ENCODE measurements at places on chromosomes 12 and 14. TPM values are rescaled to one million over a fixed set of nuclear protein-coding genes. Genes with fewer than 3 reads are reported as not detected.

SERPINA12 gene
- not detected for total RNA-seq

DNA sequence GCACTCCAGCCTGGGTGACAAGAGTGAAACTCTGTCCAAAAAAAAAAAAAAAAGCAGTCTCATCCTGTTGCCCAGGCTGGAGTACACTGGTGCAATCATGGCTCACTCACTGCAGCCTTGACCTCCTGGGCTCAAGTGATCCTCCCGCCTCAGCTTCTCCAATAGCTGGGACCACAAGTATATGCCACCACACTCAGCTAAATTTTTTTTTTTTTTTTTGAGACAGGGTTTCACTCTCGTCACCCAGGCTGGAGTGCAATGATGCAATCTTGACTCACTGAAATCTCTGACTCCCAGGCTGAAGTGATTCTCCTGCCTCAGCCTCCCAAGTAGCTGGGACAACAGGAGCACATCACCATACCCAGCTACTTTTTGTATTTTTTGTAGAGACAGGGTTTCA, 5.2 kb upstream of the CNPY2 start:
- no peak for DNase-seq

GRCh38 chr12:80617733-80618132, 89.7 kb upstream of the MYF6 start:
- no peak for DNase-seq

DNA sequence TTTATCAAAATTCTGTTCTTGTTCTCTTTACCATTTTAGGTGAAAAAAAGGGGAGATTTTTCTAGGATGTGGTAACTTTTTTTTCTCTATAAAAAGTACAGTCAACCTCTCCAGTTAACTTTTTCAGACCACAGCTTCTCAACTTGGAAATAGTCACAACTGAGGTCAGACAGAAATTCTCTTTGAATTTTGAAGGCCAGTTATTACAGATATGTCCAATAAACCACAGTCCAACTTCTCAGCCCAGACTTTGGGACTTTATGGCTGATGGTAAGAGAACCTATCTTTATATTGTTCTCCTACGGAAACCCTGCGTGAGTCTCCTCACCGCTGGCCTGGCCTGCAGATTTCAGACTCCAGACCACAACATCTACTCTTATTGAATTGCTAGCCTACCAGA, 176.7 kb downstream of the DACT1 start:
- no peak for DNase-seq

- no peak for DNase-seq
Observed at GRCh38 chr14:72686101-72686500, 207.8 kb downstream of the DPF3 start.

DNA sequence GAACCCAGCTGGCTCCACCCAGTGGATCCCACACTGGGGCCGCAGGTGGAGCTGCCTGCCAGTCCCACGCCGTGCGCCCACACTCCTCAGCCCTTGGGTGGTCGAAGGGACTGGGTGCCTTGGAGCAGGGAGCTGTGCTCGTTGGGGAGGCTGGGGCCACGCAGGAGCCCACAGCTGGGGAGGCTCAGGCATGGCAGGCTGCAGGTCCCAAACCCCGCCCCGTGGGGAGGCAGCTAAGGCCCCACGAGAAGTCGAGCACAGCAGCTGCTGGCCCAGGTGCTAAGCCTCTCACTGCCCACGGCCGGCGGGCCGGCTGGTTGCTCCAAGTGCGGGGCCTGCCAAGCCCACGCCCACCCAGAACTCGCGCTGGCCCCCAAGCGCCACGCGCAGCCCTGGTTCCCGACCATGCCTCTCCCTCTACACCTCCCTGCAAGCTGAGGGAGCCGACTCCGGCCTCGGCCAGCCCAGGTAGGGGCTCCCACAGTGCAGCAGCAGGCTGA, 56.2 kb downstream of the ANO2 start:
- DNase-seq = no peak

- no peak for DNase-seq
Observed at GRCh38 chr14:59328454-59328853, 136.7 kb downstream of the GPR135 start.

DNA sequence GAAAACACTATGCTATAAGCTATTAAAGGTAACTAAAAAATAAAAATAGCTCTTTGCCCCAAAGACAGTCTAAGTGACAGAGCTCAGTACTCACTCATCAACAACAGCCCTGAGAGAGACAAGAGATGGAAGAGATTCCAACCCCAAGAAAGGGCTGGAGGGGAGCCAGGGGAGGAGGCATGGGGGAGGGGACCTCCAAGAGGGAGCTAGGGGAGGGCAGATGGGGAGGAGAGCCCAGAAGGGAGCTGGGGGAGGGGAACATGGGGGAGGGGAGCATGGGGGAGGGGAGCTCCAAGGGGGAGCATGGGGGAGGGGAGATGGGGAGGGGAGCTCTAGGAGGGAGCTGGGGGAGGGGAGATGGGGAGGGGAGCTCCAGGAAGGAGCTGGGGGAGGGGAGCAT, 7.7 kb downstream of the SSH1 start:
- DNase-seq = no peak

- DNase-seq = no peak
Observed at GRCh38 chr14:103879570-103880347, 32.4 kb upstream of the PPP1R13B start.

GRCh38 chr14:30058401-30058800, 130.8 kb upstream of the PRKD1 start:
- no peak for DNase-seq

DNA sequence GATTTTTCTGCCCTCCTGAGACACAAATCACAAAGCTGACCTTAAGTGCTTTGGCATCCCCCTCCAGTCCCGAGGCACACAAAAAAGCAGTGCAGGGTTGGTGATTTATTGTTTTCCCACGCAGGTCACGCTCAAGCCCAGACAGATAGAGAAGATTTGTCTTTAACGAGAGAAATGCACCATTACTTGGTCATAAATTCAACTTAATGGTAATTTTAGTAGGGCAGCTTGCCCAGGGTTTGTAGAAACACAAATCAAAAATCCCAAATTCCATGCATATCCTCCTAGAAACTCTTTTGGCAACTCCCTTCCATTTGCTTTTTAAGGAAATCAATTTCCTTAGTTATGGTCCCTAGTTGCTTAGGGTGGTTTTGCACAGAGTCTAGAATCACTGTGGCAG, 132.6 kb downstream of the IGF1 start:
- DNase-seq = no peak

DNA sequence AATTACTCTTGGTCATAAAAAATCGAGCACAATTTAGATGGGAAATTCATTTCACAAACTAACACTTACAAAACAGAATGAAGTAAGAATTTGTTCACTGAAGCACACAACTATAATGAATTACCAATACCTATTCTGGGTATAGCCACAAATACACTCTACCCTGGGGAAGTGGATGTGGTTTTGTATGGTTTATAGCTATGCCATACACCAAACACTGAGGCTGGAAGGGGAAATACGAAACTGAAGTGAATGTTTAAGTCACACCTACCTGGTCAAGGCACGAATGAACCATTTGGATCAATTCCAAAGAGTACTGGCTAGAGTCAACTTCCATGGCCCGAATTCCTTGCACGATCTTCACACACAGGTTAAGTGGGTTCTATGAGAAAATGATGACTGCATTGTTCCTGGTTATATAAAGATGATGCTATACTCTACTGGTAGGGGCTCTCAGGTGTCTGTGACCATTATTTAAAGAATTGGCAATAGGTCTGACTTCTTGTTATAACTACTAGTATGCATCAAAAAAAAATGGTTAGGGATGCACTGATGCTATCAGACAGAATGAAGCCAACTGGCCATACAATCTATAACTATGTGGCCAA, 12.8 kb downstream of the NEK9 start:
- DNase-seq = no peak

DNA sequence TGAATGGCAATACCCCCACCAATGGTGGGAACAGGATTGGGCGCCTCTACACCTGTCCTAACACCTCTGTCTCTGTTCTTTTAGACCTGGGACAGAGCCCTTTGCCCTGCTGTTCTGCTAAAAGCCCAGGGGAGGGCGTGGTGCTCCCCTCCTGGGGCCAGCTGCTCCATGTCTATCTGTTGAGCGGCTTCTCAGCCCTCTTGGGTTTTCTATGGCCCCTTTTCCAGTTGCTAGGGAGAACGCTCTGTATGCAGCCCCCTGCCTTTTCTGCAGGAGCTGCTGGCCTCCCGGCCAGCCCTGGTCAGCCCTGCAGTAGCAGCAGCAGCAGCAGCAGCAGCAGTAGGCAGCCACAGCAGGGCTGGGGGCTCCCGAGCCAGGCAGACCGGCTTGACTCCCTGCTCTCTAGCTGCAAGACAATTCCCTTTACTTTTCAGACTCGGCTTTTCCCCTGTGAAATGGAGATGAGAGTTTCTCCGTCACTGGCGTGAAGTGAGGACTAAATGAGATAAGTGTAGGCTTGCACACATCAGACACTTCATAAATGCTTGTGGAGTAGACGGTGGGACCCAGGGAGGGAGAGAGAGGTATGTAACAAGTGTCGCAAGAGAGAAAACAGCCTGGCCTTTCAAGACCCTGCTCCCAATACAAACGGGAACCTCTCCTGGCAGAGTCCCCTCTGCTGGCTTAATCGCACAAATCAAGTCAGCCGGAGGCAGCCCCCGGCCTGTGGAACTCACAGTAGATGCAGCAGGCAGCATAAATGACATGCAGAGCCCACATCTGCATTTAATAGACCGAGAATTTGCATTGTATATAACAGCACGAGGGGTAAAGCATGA, 1.0 kb downstream of the RTL1 start:
- peak; percentile 38 for DNase-seq

OAS1 gene
- total RNA-seq = 8.9 TPM

TAS2R9 gene
- not detected for total RNA-seq

DNA sequence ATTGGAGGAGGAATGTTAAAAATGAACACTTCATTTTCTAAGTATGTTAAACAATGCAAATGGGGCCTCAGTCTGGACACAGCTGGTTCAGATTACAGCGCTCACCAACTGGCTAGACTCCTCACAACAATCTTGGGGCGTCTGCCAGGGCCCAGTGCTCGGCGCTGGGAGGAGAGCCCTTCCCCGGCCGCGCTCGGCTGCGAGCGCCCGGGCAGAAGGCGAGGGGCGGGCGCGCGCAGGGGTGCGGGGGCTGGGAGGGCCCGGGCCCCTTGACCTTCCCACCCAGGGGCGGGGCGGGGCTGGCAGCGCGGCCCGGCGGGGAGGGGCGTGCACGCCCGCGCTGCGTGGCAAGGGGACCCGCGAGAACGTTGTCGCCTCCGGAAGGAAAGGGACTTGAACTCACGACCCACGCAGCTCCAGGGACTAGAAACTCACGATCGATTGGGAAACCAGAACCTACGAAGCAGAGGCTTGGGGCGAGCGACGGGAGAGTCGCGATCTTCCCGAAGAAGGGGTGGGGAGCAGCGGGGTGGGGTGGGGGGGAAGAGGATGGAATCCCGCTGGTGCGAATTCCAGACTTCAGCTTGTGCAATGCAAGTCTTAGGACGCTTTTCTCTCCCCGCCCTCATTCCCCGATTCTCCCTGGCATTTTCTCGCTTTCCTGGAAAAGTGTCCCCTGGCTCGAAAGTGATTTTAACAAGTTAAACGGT, at the start of gene FBLN5:
Gene FBLN5, minus strand, starts transcription at position 220 of the 710 bp plus-strand sequence. CDS start 465 bp downstream, outside the sequence.
- DNase-seq = peak; percentile 84

- DNase-seq = no peak
Observed at GRCh38 chr12:70885956-70886355, 34.6 kb downstream of the PTPRR start.

BIN2 gene
- total RNA-seq = 2.6 TPM

DNA sequence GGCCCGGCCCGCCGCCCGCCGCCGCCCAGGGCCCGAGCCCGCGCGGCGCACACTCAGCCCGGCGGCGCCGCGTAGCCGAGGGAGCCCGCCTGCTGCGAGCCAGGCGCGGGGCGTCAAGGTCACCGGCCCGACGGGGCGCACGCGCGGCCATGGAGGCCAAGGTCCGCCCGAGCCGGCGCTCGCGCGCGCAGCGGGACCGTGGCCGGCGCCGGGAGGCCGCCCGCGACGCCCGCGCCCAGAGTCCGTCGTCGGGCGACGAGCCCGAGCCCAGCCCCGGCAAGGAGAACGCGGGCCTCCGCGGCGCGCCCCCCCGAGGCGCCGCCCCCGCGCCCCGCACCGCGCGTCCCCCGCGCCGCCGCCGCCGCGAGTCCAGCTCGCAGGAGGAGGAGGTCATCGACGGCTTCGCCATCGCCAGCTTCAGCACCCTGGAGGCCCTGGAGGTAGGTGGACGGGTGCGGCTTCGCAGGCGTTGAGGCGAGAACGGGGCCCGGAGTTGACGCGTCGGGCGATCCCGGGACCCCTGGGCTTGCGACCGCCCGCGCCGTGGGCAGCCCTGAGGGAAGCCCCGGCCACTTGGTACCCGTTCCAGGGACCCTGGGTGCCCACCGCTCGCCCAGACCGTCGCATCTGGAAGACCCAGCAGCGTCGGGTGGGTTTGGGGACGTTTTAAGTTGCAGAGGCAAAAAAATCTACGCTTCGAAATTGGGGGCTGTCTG, 629 bp downstream of the FBRSL1 start:
- no peak for DNase-seq

GRCh38 chr14:28083389-28083788, 683.2 kb upstream of the FOXG1 start:
- DNase-seq = no peak

- DNase-seq = no peak
Observed at GRCh38 chr12:20366776-20367409, 1.4 kb upstream of the PDE3A start.

- no peak for DNase-seq
Observed at GRCh38 chr12:46459861-46460545, 87.4 kb upstream of the SLC38A2 start.

DNA sequence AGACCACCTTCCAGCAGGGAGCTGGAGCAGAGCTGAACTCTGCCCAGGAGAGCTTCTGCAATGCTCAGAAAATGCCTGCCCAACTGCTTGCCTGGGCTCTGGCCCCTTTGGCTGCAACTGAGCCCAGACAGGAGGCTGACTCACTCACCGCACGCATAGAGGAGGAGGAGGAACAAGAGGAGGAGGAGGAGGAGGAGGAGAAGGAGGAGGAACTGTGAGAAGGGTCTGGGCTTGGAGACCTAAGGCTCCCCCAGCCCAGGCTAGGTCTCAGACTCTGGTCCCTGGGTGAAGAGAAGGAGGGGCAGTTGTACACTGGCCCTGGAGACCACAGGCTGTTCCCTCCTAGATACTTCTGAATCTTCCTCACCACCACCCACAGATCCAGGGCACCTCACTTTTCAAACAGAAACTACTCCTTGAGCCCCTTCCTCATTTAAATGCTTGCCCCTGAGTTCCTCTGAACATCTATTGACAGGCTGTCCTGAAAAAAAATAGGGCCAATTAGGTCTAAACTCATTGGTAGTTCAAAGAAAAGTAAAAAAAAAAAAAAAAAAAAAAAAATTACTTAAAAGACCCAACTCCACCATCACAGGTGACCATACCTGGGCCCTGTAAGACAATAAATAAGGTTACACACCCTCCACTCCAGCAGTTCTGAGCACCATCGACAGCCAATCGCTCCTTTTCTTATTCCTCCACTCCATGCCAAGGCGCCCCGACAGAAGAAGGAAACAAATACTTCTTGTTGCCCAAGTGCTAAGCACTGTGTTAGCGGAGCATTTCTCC, 674 bp downstream of the VDR start:
- peak; percentile 79 for DNase-seq

GRCh38 chr14:62631176-62631575, 414.1 kb downstream of the KCNH5 start:
- DNase-seq = no peak

DNA sequence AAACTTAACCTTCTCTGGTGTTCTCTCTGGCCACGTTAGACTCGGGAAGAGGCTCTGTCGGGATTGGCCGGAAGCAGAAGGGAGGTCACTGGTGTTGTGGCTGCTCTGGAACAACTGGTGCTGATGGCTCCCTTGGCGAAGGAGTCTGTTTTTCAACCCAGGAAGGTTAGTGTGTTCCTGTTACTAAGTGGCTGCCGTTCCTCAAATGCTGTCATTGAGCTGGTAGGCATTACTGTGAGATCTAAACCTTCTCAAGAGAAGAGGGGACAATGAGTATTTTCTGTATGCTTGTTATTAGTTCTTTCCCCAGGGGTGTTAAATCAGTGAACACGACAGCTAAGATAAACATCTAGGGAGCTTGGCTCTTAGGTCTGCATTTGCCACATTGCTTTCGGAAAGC, 18.3 kb downstream of the POP5 start:
- peak; percentile 74 for DNase-seq
